ENCODE measurements at places on chromosomes 3 and 15. TPM values are rescaled to one million over a fixed set of nuclear protein-coding genes. Genes with fewer than 3 reads are reported as not detected.

FGF7 gene
- 6.5 TPM for total RNA-seq

GPR160 gene
- total RNA-seq, result 0.40 TPM

GOLGA6A gene
- not detected for total RNA-seq

- no peak for DNase-seq
These were observed 8.0 kb downstream of the BCL2L10 start for GRCh38 chr15:52104532-52105004.

DNA sequence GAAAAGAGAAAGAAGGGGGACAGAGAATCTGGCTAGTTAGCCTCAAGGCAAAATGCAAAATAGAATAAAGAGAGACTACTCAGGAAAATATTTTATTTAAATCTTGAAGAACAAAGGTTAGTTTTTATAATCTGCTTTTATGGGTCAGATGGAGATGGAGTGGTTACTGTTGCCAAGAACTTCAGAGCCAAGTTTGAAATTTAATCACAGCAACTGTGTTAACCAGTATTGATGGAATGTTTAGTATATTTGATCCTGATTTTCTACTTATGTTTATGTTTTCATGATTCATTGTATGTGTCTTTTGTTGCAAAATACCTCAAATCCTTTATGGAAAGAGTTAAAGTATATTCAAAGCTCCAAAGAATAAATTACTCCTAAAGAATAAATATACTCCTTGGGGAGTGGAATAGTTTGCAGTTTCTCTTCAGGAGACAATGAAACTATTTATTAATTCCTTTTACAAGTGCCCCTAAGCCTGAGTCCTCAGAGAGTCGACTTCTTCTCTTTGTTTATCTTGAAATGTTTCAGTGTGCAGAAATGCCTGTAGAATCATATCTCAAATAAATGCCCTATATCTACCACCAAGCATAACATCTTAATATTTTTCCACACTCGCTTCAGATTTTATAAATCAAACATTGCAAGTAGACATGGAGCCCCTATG lies 60.9 kb upstream of the THSD4 start:
- DNase-seq, result peak; percentile 25

DNA sequence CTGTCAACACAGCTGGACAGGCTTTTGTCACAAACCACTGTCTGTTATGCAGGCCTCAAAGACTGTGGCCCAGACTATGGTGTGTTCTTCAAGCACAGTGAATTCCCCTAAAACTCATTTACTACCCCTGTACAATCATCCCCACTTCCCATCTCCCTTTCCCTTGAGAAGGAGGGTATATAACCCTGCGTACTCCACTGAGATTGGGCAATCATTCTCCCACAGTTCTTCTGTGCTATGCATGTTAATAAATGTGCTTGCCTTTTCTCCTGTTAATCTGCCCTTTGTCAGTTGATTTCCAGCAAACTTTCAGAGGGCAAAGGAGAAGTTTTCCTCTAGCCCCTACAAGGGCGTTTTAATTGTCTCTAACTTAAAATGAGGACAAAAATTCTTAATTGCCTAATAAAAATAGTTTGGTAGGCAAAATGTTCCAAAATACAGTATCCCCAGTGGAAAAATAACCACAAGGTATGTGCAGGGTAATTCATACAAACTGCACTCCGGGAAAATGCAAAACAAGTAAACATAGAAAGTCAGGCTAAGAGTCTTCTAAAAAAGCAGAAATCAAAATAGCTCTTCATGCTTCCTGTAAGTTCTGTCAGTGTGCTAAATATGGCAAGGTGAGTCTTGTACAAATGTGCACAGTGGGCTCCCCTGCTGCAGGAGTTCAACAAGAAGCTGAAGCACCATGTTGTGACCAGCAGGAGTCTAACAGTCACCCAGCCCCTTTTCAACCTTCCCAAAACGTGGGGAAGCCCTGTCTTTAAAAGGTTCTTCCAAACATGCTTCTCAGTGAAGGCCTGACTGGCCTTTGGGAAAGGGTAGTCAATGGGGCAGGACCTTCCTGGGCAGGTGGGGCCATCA lies 10.2 kb downstream of the ATP10A start:
- DNase-seq, result no peak

- no peak for DNase-seq
These were observed 30.2 kb upstream of the FURIN start for GRCh38 chr15:90838139-90838538.

GRCh38 chr3:64837126-64837738 lies 149.4 kb upstream of the ADAMTS9 start:
- no peak for DNase-seq

DNA sequence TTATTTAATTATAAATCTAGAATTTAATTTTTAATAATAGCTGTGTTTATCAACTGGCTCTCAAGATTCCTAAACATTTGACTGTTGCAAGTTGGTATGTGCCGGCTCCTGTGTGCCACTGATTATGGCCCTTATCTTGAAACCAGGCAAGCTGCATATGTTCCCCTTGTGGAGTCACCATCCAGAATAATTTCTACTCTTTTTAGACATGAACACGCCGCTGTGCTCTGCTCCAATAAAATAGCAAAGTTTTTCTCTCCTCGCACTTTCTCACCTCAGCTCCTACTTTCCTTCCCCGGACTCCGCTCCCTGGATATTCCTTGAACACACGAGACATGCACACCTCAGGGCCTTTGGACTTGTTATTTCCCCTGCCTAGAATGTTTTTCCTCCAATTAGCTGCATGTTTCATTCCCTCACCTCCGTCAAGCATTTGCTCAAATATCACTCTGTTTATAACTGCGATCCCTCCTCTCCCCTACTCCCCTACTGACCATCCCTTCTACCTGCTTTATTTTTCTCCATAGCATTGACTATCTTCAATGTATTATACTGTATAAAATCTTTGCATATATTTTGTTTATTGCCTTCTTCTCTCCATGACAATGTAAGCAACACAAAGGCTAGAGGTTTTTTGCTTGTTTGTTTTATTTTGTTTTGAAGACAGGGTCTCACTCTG lies 26.1 kb upstream of the ERICH6 start:
- DNase-seq, result no peak

- DNase-seq, result peak; percentile 83
These were observed 95.0 kb downstream of the VGLL4 start for GRCh38 chr3:11548721-11549131.

- DNase-seq, result peak; percentile 12
These were observed 486.0 kb upstream of the CFAP20DC start for GRCh38 chr3:59535791-59536221.

DNA sequence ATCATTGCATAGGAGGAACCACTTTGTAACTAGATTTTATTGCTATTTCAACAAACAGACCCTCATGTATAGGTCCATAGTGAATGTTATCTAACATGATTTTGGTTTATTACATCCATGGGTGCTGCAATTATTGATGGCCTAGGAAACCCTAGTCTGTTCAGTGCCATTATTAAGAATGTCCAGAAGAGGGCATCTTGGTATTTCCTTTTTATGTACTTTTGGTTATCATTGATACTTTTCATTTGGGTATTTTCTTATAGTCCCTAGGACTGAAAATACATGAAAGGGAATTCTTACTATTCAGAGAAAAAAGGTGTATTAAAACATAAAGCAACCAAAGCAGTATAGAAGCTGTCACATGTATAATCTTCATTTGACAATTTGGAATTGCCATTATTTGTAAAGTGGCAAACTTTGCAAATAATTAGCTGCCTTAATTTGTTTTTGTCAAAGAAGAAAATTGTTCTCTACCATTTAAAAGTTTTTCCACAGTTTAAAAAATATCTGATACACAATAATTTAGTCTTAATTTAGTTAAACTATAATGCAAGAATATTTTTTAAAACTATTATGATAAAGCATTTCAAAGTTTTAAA lies 48.7 kb downstream of the CNOT10 start:
- DNase-seq, result peak; percentile 29

DNA sequence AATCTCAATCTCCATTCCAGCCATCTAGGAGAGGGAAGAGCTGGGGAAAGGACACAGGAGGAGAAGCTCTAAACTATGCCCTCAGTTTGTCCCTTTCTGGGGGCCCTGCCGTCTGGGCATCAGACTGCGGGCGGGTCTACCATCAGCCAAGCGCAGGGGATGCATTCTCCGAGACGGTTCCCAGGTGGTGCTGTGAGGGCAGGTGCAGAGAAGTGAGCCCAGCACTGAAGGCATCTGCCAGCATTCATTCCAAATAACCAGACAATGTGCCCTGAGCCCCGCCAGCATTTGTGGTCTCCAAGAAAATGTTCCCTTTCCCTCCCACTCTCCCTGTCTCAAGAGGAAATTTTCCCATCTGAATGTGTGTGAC lies 265.7 kb downstream of the XXYLT1 start:
- DNase-seq, result no peak

- DNase-seq, result no peak
These were observed 240.2 kb upstream of the IL12A start for GRCh38 chr3:159748425-159748824.

DNA sequence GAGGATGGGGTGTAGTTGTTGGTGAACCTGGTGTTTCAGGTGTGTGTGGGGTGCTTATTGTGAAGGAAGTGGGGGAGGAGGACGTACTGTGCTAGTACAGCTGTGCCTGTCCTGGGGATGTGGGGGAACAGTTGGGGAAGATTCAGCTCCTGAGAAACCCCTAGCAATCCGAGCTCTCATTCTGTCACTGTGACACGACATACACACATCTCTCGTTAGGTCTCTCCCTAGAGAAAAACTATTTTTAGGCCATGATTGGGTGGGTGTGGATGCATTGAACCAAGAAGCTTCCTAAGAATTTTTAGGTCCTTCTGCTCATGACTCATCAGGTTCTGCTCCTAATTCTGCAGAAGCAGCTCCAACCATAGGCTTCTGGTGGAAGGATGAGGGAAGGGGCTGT lies 54.3 kb downstream of the SLC30A4 start:
- DNase-seq, result no peak

DNA sequence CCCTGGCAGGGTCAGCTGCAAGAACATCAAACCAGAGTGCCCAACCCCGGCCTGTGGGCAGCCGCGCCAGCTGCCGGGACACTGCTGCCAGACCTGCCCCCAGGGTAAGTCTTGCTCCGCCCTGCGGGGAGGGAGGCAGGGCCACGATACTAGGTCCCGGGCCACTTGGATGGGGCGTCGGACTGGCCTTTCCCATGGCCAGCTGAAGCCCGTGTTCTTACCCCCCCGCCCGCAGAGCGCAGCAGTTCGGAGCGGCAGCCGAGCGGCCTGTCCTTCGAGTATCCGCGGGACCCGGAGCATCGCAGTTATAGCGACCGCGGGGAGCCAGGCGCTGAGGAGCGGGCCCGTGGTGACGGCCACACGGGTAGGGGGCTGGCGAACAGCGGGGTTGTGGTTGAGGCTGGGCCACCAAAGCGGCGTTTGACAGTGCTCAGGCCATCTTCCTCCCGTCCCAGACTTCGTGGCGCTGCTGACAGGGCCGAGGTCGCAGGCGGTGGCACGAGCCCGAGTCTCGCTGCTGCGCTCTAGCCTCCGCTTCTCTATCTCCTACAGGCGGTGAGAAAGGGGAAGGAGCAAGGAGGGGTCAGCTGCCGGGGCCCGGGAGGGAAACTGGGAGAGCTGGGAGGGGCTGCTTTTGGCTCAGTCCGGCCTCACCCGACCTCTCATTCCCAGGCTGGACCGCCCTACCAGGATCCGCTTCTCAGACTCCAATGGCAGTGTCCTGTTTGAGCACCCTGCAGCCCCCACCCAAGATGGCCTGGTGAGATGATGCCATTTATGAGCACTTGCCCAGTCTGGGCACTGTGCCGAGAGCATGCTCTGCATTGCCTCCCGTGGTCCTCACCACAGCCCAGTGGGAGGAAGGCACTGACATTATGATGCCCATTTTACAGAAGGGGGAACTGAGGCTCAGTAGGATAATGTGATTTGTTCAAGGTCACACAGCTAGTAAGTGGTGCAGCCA lies 1.7 kb downstream of the CHRD start:
- DNase-seq, result no peak

DNA sequence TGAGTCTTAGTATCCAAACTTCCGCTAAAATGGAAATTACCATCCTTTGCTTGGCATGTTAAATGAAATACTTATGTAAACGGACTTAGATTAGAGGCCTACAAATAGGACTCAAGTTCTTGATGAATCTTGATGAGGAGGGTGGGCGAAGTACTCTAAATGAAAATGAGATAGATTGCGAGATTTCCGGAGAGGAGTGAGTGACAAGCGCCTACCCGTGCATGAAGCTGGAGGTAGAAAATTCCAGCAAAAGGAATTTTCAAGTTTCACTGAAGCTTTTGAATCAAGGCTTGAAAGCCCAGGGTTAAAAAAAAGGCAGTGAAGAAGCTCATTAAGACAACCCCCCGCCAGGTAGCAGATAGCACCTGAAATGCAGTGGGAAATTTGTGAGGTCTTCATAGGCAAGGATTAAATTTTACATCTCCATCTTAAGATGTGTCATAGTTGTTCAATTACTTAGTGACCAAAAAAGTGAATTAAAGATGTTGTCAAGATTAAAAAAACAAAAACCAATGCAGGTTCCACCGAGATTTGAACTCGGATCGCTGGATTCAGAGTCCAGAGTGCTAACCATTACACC lies 655 bp upstream of the RAB11A start:
- no peak for DNase-seq

GRCh38 chr15:39059917-39060316 lies 495.3 kb upstream of the RASGRP1 start:
- no peak for DNase-seq

DNA sequence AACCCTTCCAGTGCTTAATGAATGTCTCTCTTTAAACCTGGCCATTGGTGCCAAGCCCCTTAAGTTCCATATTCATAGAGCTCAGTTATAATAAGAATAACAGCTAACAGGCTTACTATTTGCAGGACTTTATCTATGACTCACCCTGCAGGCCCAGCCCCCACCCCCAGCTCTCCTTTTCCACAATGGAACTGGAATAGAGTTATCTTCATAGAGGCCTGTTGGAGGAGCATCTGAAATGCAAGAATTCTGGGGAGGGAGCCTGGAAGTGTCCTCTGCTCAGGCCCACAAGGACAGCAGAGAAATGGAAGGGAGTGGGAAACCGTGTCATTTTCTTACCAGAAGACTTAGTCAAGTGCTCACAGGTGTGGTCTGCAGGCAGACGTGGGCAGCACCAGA lies 52.8 kb downstream of the SEMA5B start:
- DNase-seq, result peak; percentile 34

- peak; percentile 51 for DNase-seq
These were observed 67.0 kb downstream of the IMPG2 start for GRCh38 chr3:101253396-101253795.

GRCh38 chr3:160554980-160555379 lies 10.4 kb downstream of the KPNA4 start:
- DNase-seq, result no peak

DNA sequence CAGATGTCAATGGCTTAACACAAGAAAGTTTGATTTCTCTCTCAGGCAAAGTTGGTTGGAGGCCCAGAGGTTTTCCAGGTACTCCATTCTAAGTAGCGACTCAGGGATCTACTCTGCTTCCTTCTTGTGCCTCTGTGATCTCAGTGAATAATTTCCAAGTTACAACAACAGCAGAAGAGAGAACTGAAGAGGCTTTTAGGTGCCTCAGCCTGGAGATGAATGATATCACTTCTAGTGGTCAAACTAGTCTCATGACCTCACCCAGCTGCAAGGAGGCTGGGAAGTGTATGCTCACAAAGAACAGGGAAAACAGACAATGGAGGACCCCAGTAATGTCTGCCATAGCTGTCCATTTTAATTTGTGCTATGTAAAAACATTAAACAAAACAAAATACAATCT lies 4.6 kb upstream of the PRICKLE2 start:
- DNase-seq, result peak; percentile 40
